ENCODE measurements at places on chromosomes 11 and 22.

DNA sequence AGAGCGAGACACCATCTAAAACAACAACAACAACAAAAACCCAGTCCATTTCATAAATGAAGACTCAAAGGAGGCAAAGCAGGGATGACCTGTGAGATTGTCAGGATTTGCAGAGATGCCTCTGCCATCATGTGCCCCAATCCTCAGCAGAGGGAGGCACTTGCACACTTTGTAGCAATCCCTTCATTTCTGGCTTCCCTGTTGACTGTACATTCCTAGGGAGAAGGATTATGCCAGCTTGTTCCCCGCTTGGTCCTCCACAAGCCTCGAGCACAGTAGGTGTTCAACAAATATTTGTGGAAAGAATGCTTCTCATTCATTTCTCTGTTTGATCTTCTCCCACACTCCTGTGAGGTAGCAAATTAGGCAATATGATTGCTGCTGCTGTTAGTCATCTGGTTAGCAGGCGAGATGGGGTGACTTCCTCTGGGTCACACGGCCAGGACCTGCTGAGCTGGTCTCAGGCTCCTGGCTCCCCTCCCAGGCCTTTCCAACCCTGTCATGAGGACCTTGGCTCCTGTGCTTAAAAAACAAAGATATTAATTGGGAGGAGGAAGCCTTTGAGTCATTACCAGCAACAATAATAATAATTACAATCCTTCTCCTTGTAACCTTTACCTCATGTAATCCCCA is 34.1 kb downstream of the LIF start:
- DNase-seq, result no peak

DNA sequence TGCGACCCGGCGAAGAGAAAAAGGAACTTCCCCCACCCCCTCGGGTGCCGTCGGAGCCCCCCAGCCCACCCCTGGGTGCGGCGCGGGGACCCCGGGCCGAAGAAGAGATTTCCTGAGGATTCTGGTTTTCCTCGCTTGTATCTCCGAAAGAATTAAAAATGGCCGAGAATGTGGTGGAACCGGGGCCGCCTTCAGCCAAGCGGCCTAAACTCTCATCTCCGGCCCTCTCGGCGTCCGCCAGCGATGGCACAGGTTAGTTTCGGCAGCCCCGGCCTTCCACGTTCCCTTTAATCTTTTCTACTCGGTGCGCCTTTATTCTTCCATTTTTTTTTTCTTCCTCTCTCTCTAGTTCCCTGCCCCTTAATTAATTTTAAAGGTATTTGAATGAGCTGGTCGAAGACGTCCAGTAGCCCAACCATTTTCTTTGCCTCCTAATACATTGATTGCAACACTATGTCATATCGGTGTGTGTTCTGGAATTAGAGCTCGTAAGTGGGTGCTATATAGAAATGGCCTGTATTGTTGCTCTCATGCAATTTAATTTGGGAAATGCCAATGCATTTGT is 537 bp downstream of the EP300 start:
- DNase-seq, result no peak

GRCh38 chr11:85939099-85940015 is 84.2 kb downstream of the CCDC83 start:
- DNase-seq, result no peak

- DNase-seq, result no peak
Measured at GRCh38 chr11:2776351-2777061, 76.7 kb upstream of the KCNQ1OT1 start.

DNA sequence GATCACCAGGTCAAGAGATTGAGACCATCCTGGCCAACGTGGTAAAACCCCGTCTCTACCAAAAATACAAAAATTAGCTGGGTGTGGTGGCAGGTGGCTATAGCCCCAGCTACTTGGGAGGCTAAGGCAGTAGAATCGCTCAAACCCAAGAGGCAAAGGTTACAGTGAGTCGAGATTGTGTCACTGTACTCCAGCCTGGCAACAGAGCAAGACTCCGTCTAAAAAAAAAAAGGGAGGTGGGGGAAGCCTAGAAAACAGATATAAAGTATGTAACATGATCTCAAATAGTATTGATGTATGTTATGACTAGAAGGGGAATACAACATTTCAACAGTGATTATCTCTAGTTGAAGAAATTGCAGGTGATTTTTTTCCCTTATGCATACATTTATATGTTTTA is 61.4 kb downstream of the SLC1A2 start:
- DNase-seq, result no peak

- DNase-seq, result no peak
Measured at GRCh38 chr11:128179512-128179911, 407.8 kb downstream of the ETS1 start.

DNA sequence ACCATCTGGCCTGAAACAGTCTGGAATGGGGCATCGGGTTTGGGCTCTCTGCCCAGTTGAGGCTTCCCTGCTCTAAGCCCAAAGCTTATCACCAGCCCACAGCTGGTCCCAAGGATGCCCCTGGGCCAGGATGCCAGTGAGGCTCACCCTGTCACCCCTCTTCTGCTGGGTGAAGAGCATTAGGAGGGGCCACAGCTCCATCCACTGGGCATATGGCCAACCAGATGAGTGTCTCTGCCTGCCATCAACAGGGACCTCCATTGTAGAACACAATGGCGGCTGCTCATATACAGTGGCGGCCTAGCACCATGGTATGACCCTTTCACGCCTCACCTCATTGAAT is 5.6 kb downstream of the CHST1 start:
- DNase-seq, result no peak

- DNase-seq, result no peak
Measured at GRCh38 chr11:73317373-73317772, 9.3 kb downstream of the ARHGEF17 start.

GRCh38 chr22:44463151-44463550 is 34.9 kb downstream of the RTL6 start:
- no peak for DNase-seq

DNA sequence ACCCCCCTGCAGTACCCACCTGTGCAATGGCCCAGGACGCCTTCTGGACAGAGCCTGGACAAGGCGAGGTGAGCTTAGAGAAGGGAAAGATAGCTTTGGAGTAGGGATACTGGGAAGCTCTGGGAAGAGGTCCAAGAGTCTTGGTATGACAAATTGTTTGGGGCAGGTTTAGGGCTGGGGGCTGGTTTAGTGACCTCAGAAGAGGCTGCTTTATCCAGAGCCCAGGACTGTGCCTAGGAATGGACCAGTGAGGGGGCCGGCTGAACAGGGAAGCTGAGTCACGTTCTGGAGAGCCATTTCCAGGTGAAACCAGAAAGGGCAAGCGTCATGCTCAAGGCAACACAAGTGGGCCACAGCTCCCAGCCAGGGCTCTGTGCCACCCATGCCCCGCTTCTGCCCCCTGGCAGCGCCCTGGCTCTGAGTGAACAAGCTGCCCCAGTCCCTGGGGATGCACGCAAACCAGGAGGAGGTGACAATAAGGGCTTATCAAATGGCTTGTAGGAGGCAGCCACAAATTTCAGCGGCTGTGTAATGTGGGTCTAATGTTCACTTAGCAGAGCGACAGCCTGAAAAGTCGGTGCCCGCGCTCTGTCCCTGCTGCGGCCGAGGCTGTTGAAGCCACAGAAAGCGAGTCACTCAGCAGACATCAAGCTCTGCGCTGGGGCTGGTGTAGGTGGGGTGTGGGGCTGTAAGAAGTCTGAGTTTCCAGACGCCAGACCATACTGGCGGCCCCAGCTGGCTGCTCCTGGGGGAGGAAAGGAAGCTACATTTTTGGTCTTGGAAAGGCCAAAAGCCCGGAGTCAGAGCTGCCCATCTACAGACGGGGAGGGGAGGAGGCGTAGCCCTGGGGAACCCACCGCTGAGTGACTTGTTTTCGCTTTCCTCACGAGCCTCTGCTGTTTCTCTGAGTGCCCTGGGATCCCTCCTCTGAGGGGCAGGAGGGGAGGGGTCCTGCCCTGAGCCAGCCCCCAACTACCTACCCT is 18.3 kb upstream of the SYT7 start:
- no peak for DNase-seq

GRCh38 chr11:44608991-44609782 is 43.7 kb downstream of the CD82 start:
- no peak for DNase-seq

- no peak for DNase-seq
Measured at GRCh38 chr11:79342236-79342635, 98.6 kb downstream of the TENM4 start.

- no peak for DNase-seq
Measured at GRCh38 chr11:70054004-70054403, 24.1 kb upstream of the ANO1 start.

DNA sequence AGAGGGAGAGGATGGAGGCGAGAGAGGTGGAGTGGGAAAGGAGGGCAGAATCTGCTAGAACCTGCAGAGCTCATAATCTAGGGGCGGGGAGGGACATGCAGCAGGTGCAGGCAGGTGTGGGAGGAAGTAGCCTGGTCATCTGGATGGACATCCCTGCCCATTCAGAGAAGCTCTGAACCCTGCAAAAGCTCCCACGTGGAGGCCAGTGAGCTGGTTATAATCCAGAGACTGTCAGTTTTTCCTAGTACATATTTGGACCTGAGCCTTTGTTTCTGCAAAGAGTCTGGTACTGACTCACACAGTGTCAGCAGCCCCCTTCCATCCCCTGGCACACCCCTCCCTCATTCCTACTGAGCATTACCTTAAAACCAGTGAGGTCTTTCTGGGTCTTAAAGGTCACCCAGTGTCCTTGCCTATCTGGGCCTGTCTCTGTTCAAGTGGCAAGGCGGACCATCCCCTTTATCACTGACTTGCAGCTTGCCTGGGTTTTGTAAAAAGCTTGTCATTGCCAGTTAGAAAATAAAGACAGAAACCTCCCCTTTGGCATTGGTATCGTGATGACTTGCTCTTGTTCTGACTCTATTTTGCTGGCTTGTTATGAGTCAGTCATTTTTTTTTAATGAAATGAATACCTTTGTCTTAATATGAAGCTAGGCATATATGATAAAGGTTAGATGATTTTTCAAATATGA is 26.1 kb downstream of the PTPRJ start:
- no peak for DNase-seq

DNA sequence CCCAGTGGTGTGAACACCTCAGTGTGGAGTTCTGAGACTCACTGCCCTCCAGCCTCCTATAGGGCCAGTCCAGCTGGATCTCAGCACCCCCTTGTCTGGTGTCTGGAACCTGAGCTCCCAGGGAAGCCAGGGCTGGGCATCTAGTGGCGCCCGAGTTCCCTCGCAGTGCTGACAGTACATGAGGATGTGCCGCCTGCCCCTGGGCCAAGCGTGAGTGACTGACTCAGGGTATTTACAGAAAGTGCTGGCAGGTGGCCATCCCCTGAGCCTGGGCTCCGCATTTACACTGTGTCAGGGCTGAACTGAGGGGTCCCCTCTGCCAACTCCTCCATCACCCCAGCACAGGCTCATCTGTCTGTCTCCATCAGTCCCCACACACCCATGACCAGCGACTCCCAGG is 185.3 kb downstream of the BRD1 start:
- no peak for DNase-seq

GRCh38 chr11:115920841-115921480 is 416.7 kb upstream of the CADM1 start:
- DNase-seq, result no peak

DNA sequence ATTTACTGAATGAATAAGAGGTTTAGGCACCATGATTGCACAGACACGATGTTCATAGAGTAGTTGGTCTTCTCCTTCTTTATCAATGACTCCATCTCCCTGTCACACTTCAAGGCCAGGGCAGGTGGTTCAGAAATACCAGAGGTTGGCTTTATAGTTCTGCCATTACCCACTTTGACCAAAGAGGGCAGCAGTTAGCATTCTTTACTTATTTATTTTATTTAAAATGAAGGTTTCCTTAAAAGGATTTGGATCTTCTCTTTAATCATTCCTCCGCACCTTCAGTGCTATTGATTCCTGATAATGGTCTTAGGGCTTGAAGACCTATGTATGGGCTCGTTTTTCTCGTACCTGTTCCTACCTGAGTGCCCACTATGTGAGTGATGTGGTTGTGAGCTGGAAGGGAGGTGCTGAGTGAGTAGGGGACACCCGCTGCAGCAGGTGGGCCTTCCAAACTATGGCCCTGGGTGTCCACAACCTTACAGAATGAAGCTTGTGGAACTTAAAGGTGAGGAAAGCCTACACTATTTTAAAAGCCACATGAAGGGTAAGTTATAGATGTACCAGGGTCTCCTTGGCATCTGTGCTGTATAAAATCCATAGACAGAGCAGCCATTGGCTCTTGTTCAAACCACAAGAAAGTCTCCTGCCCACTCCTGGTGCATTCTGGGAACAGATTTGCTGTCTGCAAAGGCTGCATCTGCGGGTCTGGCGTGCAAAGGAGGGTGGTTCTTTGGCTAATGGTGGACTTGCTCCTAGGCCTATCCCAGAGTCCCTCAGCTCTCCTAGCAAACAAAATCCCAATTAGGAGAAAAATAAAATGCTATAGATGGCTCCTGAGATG is 35.0 kb downstream of the TIMP3 start:
- no peak for DNase-seq

DNA sequence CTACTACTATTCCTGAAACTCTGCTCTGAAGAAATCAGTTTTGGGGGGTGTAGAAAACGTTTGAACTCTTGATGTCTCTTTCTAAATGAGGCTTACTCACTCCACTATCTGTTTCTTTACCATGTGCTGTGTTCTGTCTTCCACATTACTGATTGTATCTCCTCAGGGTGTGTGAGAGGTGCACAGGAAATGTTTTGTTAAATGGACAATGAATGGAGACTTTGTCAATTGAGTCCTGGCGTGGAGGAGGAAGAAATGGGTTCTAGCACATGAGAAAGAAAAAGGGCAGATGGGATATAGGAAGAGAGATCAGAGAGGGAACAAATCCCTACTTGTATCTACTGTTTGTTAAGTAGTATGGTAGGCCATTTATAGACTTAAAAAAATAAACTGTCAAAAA is 577.1 kb upstream of the CCDC90B start:
- DNase-seq, result no peak

DNA sequence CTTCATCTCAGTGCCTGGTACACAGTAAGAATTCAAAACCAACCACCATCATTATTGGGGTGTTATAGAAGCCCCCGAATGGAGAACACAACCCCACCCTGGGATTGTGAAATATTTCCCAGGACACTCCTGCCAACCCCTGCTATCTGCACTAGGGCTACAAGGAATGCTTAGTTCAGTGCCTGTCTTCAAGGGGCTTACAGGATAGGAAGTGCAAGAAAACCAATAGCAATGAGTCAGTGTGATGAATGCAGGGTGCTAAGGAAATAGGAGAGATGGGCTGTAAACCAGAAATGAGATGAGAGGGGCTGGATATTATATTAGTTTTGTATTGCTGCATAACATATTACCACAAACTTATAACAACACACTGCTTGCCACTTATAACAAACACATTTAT is 965 bp upstream of the ASCC2 start:
- DNase-seq, result no peak

- DNase-seq, result no peak
Measured at GRCh38 chr11:94762208-94762607, 5.9 kb upstream of the AMOTL1 start.

GRCh38 chr11:106601684-106602297 is 416.5 kb downstream of the GUCY1A2 start:
- no peak for DNase-seq

GRCh38 chr11:100501450-100501849 is 185.6 kb upstream of the ARHGAP42 start:
- no peak for DNase-seq

GRCh38 chr11:32902089-32902665 is 9.6 kb downstream of the QSER1 start:
- DNase-seq, result no peak
